ENCODE measurements at places on chromosomes 2 and 18.

DNA sequence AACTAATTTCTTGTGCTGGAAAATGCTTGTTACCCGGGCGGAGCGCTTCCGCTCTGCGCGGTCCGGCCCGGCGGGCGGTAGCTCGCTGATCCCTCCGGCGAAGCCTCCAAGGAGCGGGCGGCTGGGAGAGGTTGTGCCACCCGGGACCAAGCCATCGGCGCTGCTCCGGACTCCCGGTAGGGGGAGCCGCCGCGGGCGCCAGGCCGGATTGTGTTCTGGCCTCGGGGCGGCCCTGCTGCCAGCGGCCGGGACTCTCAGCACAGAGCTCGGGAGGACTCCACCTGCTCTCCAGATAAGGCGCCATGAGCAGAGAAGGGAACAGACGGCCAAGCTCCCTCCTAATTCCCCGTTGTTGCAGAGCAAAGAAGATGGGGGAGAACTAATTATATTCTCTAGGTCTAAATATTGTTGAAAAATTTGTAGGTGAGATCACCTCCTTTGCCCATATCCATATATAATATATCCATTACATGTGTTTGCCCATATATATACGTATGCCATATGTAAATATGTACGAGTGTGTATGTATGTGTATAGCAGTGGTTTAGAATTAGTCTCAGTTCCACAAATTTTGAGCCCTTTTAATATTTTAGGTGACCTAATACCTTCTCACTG lies 13.8 kb upstream of the SATB2 start:
- peak; percentile 51 for DNase-seq

- DNase-seq, result peak; percentile 19
These were observed 255.1 kb upstream of the THUMPD2 start for GRCh38 chr2:40034198-40034597.

- DNase-seq, result peak; percentile 25
These were observed 163.7 kb upstream of the NDUFV2 start for GRCh38 chr18:8938817-8939216.

GRCh38 chr2:212299943-212300342 lies 238.7 kb downstream of the ERBB4 start:
- no peak for DNase-seq

DNA sequence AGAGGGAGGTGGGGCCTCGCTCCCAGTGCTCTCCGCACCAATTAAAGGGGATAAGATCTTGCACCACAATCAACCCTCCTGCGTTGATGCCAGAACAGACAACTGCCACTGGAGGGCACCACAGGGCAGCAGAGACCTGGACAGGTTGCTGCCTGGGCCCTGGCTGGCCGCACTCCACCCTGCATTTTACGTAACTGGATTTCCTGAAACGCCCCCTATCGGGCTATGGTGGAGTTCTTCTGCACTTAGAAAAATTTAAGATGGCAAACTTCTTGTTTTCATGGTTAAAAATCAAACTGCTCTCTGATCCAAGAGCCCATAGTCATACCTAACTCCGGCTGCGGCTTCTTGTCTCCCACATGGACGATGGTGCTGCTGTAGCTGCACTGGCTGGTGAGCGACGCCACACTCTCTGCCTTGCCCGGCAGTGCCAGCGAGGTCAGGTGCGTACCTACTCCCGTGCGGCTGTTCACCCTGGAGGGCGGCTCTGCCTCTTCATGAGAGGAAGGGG lies 16.8 kb upstream of the HES6 start:
- peak; percentile 77 for DNase-seq

DNA sequence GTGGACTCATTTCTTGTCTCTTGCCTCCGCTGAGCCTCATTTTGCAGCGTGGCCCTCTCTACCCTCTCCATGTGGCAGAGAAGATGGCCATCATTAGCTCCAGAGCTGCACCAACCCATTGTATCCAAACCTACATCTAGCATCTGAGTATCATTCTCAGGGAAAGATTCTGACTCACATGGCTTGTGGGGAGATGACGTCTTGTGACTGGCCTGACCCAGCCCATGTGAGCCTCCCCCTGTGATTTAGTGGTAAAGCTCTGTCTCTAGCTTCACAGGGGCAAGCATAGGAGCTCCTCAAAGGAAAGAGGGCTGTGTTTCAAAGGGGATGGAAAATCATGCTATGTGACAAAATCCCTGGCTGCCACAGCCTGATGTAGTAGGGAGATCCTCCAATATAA lies 87.4 kb upstream of the RBMS1 start:
- no peak for DNase-seq

DNA sequence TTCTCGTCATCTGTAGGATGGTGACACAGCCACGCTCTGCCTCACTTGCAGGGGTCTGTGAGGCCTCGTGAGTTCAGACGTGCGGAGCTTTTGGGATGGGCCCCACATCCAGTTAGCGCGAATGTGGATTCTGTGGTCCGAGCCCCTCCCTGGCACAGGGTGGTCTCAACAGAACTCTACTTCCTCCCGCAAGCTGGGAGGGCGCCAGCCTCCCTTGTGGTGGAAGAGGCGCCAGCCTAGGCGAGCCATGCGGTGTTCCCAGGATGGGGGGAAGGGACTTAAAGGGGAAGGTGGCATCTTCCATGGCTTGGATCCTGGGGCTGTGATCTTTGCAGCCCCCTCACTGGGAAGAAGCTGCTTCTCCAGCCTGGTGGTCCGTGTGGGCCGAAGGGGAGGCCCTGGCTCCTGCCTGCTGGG lies 1.4 kb downstream of the SNORC start:
- no peak for DNase-seq

- DNase-seq, result peak; percentile 29
These were observed 3.9 kb downstream of the CDCA7 start for GRCh38 chr2:173358616-173359015.

DNA sequence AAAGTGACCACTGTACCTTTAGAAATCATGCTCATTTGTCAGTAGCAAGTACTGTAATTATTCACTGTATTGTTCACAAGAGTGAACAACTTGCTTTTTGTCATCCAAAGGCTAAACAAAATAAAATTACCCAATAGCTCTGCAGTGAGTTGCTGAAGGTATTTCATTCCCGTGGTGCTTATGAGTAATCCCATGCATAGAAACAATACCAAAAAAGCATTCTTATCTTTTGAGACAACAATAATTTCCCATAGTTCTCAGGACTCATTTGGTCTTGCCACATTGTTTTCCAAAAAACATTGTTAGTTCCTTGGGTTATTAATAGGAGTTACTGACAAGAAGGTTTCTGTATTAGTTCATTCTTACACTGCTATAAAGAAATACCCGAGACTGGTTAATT lies 503.2 kb upstream of the FAM98A start:
- no peak for DNase-seq

- DNase-seq, result no peak
These were observed 136.1 kb downstream of the MCFD2 start for GRCh38 chr2:46779447-46779941.

GRCh38 chr2:236862526-236862925 lies 223.2 kb upstream of the COPS8 start:
- no peak for DNase-seq

- no peak for DNase-seq
These were observed 235.9 kb downstream of the DSEL start for GRCh38 chr18:67280486-67281242.

- DNase-seq, result no peak
These were observed 157.3 kb downstream of the MSH2 start for GRCh38 chr2:47560107-47560819.

GRCh38 chr2:235945608-235946140 lies 222.5 kb downstream of the GBX2 start:
- DNase-seq, result no peak

DNA sequence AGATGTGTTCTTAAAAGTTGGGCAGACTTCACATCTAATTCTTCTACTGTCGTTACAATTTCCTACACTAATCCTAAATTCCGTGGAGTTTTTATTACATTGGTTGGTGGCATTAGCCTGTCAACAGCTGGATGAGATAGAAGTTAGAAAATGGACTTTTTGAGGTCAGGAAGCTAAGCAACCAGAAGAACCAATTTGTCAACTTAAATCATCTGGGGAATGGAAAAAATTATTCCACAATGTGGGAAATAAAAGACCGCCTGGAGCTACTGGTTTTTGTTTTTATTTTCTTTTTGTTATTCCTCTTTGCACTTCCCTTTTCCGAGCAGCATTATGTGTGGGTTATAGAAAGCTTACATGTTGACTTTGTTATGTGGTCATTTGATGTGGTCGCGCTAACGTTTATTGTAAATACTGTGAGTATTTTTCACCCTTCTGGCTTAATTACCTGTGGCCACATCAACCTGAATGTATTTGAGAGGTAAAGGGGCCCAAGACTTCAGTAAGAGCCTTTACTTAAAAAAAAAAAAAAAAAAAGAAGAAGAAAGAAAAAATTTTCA lies 75.3 kb downstream of the PTPRM start:
- DNase-seq, result no peak

- no peak for DNase-seq
These were observed 84.5 kb downstream of the DOCK10 start for GRCh38 chr2:224957540-224958461.

GRCh38 chr2:190744041-190744440 lies 95.2 kb downstream of the NAB1 start:
- DNase-seq, result no peak
